ENCODE measurements at places on chromosomes 3 and 15.

- DNase-seq, result no peak
Observed at GRCh38 chr3:111414531-111414930, 127.5 kb upstream of the CD96 start.

GRCh38 chr3:47664519-47664918 is 85.9 kb upstream of the CSPG5 start:
- DNase-seq, result no peak

GRCh38 chr3:43953814-43954692 is 263.3 kb downstream of the ABHD5 start:
- no peak for DNase-seq

GRCh38 chr15:52790941-52791751 is 1.0 kb upstream of the ONECUT1 start:
- no peak for DNase-seq

DNA sequence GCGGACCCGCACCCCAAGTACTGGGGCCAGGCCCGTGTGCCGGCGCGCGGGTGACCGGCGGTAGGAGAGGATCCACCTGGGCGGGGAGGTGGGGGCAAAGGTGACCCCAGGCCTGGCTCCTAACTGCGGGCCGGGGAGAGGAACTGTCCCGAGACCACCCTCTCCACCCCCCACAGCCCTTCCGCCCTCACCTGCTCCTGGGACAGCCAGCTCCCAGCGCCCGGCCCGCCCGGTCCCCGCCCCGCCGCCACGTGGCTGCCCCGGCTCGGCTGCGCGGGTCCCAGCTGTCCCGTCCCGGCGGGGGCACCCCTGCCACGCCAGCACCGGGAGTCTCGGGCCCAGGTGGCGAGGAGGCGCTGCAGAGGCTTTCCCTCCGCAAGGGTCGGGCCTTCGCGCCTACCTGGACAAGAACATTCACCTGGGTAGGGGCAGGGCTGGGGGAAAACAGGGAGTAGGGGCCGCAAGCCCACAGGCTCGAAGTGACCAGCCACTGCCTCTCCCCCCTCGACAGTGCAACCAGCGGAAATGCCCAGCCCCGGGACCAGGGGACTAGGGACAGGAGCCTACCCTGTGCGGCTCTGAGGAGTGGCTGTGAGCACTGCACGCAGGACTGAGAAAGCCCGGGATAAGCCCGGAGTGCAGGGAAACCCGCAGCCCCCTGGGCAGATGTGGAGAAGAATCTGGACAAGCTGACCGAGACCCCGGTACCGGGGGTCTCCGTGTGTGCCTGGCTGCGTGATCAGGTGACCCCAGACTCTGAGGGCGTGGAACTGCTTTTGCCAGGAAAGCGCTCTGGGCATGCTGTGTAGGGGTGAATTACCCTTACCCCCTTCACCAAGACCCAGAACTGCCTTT is at the start of gene SLC12A8:
SLC12A8 (minus strand) TSS at position 240 of the 855 bp plus-strand sequence. CDS start 1,399 bp downstream, outside the sequence.
- no peak for DNase-seq

DNA sequence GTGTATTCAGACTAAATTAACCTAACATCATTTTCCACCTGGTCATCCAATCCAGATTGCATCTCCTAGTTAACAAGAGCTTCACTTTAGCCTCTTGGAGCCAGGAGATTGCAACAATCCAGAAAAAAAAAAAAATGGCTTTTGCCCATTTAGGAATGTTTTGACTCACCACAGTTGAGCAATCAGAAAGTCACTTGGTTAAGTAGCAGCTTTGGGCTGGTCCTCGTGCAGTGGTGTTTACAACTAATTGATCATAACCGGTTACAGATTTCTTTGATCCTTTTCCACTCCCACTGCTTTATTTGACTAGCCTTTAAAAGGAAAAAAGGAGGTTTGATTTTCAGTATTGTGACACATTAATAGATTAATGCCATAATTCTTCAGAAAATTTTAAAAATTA is 688.8 kb upstream of the CCDC54 start:
- no peak for DNase-seq

DNA sequence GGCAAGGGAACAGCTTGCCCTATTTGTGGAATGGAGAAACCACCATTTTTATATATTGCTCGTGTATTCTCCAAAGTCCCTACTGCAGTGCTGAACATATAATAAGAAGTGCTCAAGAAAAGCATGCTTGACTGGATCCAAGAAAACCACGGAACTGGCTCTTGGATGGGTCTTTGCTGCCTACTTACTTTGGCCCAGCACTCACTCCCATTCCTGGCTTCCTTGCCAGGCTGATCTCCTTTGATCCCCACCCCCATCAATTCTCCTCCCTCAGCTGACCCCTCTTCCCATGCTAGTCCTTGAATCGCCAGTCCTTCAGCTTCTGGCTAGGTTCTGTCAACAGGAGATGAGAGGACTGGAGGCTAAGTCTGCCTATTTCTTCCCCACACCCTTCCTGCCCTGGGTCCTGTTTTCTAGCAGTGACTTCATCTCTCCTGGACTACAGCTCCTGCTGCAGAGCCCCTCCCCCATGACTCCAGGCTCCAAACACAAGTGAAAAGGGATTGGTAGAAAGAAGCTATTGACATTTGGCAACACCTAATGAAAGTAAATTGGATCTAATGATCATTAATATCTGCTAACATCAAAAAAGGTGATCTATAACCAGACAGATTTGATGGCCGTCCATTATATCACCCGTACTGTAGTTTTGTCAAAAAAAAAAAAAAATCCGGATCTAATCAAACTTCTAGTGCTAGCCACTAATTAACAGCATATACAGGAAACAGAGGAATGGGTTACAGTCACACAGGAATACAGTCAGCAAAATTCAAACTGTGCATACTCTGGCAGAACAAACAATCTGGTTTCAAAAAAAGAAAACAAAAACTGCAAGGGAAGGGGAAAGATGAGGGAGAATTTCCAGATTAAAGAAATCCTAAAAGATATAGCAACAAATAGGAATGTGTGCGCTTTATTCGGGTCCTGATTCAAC is 7.8 kb downstream of the FAM240A start:
- no peak for DNase-seq

DNA sequence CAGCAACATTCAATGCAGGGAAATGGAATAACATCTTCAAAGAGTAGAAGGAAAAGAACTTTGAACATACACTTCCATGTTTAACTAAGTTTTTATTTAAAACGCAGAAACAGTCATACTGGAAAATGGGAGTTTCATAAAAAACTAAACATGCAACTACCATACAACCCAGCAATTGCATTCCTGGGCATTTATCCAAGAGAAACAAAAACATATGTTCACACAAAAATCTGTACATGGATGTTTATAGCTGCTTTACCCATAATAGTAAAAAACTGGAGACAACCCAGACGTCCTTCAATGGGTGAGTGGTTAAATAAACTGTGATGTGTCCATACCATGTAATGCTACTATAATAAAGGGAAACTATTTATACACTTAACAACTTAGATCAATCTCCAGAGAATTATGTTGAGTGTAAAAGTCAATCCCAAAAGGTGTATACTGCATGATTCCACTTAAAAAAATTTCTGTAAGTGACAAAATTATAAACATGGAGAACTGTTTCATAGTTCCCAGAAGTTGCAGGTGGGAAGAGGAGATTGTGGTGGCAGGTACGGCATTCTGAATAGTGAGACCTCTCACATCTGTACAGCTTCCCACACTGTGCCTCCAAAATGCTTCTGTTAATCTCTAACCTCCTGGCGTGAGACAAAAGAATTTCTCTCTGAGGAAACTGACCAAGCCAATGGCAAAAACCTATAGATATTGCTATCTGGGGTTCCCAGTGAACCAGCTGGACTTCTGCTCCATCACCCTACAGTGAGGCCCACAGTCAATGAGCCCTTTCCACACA is 23.1 kb downstream of the ISG20 start:
- DNase-seq, result no peak

- no peak for DNase-seq
Observed at GRCh38 chr3:177356952-177357351, 159.7 kb upstream of the TBL1XR1 start.

DNA sequence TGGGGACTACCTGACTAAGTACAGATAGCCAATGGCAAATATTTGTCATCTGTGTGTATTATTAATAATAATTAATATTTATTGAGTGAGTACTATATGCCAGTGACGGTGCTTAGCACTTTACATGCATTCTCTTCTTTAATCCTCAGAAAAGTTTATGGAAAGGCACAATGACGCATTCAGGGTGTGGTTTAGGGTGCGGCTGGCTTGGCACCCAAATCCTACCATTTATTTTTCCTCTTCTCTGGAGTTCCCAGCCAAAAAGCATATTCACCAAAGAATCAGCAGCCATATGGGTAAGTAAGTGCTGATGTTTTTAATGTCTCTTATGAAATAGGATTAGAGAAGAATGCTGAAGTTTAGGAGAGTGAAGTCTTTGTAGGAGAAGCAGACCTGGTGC is 140.4 kb upstream of the TP63 start:
- no peak for DNase-seq

GRCh38 chr3:187186801-187187421 is 10.4 kb upstream of the RTP1 start:
- no peak for DNase-seq

DNA sequence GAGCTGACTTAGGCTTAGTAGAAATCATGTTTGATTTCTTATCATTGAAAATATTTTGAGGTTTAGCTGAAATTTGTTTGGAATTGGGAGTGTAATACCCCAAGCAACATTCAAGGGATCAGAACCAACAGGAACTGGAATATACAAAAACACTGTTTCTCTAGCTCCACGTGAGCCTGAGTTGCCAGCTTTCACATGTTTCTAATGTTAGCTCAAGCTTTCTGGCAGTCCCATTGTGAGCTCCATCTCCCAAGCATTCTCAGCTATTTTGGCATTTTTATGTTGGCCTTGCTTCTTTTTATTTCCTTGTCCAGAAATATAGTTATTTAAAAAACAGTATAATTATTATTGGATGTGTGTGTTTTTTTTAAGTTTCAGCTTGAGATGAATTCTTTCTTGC is 427.1 kb upstream of the DPH6 start:
- DNase-seq, result no peak

DNA sequence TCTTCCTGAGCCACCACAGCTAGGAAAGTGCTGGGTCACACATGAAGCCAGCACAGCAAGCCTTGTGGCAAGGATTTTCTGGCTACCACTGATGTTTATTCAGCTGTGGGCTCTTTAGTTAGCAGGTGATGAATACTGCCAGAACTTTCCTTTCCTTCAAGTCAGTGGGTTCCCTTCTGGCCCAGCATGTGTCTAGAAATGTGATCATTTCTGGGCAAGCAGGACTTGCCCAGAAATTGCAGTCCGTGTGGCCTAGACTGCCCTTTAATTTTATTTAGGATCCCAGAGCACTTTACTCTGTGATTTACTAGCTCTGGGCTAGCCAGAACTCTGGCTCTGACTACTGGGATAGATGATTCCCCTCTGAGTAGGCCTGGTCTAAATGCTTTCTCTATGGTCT is 397.5 kb downstream of the ZIC4 start:
- no peak for DNase-seq

- DNase-seq, result no peak
Observed at GRCh38 chr15:52786436-52787122, 3.6 kb downstream of the ONECUT1 start.

GRCh38 chr15:87602371-87602770 is 654.2 kb downstream of the NTRK3 start:
- DNase-seq, result no peak

DNA sequence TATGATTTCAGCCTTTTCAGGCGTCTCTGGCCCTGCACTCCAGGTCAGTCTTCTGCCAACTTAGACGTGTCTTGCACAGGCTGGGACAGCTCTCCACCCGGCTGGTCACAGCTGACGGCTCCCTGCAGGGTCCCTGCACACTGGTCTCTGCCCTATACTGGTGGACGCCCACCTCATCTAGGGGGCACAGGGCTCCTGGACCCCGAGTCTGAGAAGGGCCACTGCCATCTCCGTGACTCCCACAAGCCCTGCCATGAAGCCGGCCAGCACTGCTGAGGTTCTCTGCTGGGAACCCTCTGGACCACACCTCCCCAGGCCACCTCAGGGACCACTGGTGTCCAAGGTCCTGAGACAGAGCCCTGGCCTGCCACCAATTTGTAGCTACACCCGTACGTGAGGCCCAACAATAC is 40.5 kb downstream of the CYFIP1 start:
- DNase-seq, result no peak

DNA sequence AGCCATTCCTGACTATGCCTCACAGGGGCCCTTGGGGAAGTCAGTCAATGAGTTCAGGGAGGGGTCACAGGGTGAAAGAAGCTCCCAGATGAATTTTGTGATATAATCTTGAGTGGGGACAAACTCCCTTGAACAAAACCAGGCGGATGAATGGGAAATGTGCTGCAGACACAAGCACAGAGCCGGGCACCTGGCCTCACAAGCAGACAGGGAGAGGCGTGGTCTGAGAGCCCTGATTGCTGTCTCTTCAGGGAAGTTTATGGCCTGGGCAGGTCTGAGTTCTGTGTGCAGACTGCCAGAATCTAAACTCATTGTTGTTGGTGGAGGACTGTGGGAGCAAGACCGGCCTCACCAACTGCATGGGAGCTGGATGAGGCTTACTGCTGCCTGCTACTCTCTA is 591.8 kb downstream of the EPHA3 start:
- DNase-seq, result no peak

DNA sequence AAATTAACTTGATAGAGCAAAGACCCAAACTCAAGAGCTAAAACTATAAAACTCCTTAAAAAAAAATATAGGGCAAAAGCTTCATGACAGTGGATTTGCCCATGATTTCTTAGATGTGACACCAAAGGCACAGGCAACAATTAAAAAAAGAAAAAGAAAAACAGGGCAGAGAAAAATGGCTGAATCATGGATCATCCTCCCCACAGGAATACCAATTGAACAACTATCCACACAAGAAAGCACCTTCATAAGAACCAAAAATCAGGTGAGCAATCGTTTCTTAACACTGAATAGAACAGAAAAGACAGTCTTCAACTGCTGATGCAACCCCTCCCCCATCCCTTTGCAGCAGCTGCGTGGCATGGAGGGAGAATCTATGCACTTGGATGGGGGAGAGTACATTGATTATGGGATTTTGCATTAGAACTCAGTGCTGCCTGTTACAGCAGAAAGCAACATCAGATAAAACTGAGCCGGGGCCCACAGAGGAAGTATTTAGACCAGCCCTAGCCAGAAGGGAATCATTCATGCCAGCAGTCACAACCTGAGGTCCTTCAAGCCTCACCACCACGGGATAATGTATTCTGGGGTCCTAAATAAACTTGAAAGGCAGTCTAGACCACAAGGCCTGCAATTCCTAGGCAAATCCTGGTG is 15.7 kb downstream of the C3orf33 start:
- DNase-seq, result no peak
